Cardiac fibroblast (primary cell): ENCODE measurements at places on chromosomes 11 and 22.

DNA sequence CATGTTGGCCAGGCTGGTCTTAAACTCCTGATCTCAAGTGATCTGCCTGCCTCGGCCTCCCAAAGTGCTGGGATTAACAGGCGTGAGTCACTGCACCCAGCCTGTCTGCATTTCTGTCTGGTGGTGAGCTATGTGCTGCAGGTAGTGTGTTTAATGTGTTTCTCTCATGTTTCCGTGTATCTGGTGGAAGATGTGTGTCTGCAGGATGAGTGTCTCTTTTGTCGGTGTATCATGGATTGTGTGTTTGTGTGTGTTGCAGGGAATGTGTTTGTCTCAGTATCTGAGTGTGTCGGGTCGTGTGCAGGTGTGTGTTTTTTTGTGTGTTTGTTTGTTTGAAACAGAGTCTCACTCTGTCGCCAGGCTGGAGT lies 16.1 kb downstream of the SCARF2 start:
- no peak for DNase-seq

DNA sequence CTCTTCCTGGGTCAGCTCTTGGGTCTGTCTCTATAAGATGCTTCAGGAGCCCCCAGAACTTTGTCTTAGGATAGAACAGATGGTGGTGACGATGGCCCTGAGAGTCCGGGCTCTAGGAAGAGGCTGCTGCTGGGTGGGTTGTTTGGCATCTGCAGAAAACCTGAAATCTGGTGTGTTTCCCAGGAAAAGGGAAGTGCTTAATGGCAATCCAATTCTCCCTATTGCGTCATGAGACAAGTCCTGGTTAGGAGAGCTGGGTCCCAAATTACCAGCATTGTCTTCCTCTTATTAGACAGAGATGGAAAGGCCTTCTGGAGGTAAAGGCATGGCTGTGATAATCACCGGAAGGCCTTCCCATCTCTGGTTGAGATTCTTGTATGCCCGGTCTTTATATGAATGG lies 48.9 kb upstream of the GRAMD1B start:
- DNase-seq, result no peak

DNA sequence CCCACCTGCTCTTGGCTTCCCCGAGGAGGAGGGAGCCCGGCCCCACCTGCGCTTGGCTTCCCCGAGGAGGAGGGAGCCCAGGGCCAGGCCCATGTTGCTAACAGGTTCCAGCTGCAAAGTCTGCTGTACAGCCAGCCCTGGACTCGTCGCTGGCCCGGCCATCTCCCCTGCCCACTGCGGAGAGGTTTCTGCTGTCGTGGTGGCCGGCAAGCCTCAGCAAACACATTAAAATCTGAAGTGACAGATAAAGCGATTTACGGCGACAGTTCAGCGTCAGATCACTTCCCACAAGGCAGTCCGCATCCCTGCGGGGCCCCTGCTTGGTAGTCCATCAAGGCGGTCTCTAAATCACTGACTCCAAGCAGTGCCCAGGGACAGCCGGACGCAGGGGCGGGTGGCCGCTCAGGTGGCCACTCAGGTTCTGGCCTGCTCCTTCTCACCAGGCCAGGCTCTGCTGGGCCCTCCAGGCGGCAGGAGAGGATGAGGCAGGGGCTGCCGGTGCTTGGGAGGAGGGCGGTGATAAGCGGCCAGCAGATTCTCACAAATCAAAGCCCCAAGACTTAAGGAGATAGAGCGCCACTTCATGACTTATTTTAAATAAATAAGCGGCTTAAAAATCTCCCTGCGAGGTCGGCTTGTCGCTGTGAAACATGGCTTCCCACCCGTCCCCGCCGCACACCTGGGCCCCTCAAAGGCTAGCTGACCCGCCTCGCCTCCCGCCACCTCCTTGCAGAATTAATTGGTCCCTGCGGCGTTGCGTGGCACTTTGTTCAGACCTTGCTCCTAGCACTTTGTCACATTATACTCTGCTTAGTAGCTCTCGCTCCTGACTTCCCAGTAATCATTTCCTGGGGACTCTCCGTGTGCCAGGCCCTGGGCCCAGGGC lies 21.1 kb downstream of the MACROD1 start:
- DNase-seq, result no peak

GRCh38 chr22:23181721-23182308 lies 1.5 kb downstream of the BCR start:
- DNase-seq, result no peak

DNA sequence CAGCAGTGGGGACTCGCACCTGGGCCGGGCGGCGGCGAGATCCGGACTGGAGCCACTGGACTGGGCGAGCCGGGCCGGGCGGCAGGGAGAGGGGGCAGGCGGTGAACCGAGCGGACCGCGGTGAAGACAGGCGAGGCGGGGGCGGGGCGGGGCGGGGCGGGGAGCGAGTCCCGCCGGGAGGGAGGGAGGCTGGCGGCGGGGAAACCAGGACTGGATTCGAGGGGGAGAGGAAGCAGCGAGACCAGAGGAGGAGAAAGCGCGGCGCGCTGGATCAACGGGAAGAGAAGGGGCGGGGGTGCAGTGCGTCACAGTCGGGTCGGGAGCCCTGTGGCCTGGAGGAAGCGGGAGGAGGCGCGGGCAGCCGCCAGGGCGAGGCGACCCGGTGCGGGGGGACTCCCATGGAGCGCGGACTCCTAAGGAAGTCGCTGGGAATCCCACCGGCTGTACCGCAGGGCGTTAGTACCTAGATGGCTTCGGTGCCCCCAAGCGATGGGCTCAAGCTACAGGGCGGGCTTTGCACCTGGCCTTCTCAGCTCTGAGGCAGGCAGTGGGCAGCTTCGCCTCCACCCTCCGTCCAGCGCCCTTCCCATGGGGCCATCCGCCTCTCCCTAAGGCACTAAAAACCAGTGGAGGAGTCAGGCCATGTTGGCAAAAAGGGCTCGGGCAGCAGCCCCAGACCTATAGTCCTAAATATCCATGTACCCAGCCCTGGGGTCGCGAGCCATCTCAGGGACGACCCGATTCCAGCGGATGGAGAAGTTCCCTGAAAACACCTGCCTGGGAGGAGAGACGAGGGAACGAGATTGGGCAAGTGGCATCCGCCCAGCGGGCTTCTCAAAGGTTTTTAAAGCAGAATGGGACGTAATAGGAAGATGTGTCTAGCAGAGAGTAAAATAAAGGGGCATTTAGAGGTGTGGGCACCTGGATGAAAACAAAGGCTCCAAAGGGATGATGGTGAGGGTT lies at the start of gene TMEM121B:
TSS of gene TMEM121B (minus strand) at position 128 of the 963 bp plus-strand sequence. CDS start 233 bp downstream, outside the sequence.
- DNase-seq, result peak; percentile 46

DNA sequence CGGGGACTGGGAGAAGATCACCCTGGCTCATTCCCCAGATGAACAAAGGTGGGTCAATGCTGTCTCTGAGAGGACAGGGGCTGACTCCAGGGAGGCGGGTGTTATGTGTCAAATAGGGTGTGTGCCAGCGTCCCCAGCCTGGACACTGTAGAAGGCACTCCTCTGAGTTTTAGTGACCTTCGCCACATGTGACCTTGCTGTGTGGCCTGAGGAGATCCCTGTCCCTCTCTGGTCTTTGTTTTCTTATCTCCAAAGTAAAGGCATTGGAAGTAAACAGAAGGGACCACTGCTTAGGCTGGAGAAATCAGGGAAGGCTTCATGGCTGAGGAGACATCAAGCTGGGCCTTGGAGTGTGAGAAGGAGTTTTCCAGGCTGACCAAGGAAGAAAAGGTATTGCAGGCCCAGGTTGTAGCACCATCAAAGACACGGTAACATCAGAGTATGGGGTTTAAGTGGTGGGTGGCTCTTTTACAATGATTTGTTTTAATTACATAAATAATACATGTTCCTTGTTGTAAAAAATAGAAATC lies 74.4 kb downstream of the TP53I11 start:
- no peak for DNase-seq
